Kidney epithelial cell (primary cell): ENCODE measurements at places on chromosomes 3 and 15. TPM values are rescaled to one million over a fixed set of nuclear protein-coding genes. Genes with fewer than 3 reads are reported as not detected.
A peak's percentile ranks its signal among the peaks of the same experiment; 100 is the strongest.

STRIT1 gene
- total RNA-seq = not detected in 2 replicates

VGLL4 gene
- 95.7 and 96.3 TPM in 2 replicates for total RNA-seq

IL17RB gene
- 0.04 and 0.27 TPM in 2 replicates for total RNA-seq

SPSB4 gene
- 0.41 and 0.67 TPM in 2 replicates for total RNA-seq

- no peak for DNase-seq
Measured at GRCh38 chr15:40918146-40918798, 10.9 kb upstream of the DLL4 start.

- no peak for DNase-seq
Measured at GRCh38 chr15:45101749-45102148, 12.2 kb downstream of the DUOX2 start.

DNA sequence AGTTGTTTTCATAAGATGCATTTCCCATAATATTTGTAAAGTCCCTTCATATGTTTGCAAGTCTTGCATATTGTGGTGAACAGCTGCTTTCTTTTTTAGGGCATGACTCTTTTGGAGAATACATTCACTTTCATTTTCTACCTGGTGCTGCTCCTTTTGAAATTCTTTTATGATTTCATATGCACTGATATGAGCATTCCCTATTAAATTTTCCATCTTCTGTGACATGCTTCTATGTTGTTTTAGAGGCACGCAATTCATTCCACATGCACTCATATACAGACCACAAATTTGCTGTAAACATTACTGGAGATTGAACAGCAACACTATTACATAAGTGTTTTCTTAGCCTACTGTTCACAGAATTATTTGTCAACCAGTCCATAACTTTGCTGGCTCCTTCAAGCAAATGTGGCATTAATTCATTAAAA, 92.8 kb upstream of the TNFSF10 start:
- DNase-seq = no peak

- DNase-seq = no peak
Measured at GRCh38 chr3:27507515-27508266, 23.5 kb upstream of the SLC4A7 start.

- DNase-seq = peak; percentile 7
Measured at GRCh38 chr15:91271565-91272153, 171.6 kb downstream of the SV2B start.

DNA sequence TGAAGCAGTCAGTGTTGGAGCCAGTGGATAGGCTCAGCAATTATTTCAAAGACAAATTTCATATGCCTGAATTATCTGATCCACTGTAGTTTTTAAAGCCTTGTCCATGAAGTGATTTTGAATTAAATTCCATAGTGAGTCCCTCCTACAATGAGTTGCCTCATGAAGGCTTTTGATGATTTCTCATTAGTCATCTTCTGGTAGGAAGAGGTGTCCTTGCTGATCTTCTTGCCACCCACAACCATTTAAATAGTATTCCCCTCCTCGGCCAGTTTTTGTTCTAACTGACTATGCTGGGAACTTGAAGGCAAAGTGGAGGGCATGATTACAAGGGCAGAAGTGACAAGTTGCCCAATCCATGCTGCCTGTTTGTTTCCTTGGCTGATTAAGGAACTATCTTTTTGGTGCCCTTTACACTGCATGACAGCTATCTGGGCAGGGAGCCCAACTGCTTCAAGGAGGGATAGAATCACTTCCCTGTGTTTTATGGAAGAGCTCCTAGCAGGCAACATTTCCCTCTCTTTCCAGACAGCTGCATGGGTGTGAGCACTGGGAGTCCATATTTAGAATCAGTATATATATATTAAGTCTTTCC, 617.5 kb downstream of the ZPLD1 start:
- DNase-seq = no peak

DNA sequence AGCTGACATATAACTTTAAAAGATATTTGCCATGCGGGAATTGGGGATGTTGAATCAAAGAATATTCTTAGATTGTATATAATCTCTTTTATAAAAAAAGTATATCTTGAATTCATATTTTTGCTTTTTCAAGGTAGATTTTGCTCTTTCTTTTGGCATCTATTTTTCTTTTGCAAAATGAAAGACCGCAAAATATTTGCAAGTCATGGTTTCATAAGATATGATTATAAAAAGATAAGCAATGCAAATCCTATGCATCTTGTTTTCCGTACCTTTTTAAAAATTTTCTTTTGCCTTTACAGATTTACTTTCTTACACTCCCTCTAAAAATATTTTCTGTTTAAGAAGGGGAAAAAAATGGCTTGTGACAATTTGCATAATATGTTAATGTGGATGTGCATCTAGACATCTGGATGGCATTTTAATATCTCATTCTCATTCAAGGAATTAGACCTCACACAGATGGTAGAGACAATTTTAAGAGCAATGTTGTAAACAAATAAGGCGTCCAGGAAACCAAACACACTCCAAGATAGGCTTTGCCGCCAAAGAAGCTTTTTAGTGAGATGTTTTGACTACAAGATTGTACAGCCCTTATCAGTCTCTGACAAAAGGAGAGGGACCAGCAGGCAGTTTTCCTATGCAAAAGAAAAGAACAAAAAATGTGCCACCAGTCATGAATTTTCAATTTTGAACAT, 371.1 kb downstream of the CHL1 start:
- no peak for DNase-seq

- no peak for DNase-seq
Measured at GRCh38 chr15:50800715-50801114, 35.2 kb upstream of the SPPL2A start.

GRCh38 chr15:82986442-82986780, 401 bp downstream of the RAMAC start:
- DNase-seq = no peak

DNA sequence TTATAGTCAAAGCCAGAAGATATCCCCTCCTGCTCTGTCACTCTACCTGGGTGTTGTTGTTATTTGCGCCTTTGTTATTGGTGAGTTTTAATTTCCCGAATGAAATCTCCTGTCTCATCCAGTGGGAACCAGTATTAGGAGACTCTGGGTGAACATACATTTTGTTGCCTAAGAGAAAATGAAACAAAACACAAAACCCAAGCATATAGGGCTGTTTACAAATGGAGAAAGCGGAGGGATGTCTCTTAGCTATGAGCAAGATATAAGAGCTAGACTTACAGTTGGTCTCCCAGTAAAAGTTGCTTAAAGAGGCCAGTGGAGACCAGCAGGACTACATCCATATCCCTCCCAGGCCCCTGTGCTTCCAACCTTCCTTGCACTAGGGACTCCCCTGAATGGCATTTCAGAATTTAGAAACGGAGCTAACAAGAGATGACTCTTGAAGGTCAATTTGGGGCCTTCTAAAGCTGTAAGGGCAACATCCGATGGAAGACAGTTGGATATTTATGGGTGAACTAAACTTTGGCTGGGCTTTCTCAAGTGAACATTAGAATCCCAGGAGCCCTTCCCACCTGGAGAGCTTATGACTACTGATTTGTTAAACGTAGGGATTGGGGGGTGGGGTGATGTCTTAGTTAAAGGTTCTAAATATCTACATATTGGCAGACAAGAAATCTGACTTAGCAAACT, 2.7 kb downstream of the EOMES start:
- no peak for DNase-seq

- no peak for DNase-seq
Measured at GRCh38 chr15:55823699-55824340, 80.9 kb upstream of the PRTG start.

DNA sequence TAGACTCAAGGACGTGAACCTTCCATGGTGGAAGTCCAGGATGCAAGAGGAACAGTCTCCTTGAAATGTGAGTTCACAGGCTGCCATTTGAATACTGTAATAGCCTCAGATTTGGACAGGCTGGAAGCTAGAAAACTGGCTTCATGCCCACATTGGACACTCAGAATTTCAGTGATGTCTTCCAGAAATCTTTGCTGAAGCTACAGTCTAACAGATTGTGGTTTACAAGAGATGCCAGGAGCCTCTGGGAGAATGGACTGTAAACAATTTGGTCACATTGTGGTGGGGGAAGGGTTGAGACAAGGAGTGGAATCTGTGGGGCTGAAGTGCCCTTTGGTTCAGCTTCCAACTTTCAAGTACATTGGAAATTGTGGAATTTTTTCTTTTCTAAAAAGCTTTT, 252.0 kb upstream of the PROK2 start:
- no peak for DNase-seq
